Esophagus squamous epithelium (tissue), 5 donors: ENCODE measurements at places on chromosomes 2 and 18.

DNA sequence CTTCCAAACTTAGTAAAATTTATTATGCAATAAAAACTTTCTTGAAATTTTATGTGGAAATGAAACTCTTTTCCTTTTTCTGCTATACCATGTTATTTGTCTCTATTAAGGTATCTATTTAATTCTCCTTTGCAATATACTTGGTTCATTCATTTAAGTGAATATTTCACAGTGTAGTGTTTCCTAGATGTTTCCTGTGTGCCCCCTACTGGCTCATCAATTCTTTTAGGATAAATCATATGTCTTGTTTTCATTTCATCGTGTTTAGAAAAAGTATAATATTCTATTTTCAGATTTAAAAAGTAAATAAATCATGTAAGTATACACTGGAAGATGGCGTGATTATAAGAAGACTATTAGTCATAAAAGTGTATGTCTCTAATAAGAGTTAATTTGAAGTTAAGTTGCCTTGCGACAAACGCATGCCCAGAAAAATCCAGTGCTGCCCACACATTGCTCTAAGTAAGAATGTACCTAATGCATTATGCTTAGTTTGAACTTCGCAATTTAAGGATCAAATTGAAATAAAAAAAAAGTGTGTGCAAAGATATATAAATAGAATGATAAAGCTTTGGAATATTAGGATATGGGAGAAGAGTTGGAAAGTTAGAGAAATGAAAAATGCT lies 525.4 kb downstream of the KCNJ3 start:
- no peak for DNase-seq

- no peak for DNase-seq
These were observed 84.1 kb upstream of the POMC start for GRCh38 chr2:25252291-25253152.

DNA sequence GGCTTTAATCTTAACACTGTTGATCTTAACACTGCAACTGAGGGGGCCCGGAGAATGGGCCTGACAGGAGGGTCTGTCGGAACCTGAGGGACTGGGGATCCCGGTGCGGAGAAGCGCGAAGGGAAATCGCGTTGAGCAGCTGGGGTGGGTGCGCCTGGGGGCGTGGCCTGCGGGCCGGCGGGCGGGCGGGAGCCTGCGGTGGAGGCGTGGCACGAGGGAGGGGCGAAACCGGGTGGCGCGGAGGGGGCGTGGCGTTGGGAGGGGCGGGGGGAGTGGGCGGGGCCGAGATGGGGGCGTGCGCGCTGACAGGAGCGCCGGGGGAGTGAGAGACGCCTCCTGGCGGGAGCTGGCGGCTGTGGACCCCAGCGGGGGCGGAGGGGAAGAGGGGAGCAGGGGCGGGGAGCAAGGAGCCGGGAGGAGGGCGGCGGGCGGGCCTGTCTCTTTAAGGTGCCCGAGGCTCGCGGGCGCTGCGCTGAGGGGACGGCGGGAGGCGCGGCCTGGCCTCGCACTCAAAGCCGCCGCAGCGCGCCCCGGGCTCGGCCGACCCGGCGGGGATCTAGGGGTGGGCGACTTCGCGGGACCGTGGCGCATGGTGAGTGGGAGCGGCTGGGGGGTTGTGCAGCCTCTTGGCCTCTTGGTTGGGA lies at the start of gene TWSG1:
Gene TWSG1, plus strand, starts transcription at position 445 of the 644 bp plus-strand sequence. CDS start 2,457 bp downstream, outside the sequence.
- peak; percentile 65 for DNase-seq

DNA sequence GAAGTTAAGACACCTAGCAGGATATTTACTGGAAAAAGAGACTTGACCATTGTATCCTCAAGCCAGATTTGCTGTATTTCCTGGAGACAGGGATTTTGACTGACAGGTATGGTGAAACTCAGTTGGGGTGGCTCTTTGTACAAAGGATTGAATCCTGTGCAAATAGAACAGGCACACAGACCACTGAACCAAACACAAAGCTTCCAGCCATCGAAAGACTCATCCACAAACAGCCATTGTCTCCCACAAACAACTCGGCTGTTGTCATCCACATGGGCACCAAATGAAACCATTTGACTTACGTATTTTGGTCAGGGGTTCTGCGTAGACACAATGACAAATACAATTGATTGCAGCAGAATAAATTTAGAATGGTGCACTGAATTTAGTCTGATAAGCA lies 15.9 kb downstream of the RNF152 start:
- no peak for DNase-seq
